Stimulated activated CD4-positive, alpha-beta T cell treated with anti-CD3 and anti-CD28 coated beads, Interleukin-1b, Interleukin-23, amount 100 ng/mL, for 48 hours (primary cell): ENCODE measurements at places on chromosomes 2 and 18.

- no peak for DNase-seq
Observed at GRCh38 chr18:25553631-25554263, 201.8 kb upstream of the ZNF521 start.

GRCh38 chr18:62660691-62661090 is 54.6 kb upstream of the PHLPP1 start:
- DNase-seq: no peak

- DNase-seq: no peak
Observed at GRCh38 chr2:105403783-105404698, 5.2 kb upstream of the FHL2 start.

DNA sequence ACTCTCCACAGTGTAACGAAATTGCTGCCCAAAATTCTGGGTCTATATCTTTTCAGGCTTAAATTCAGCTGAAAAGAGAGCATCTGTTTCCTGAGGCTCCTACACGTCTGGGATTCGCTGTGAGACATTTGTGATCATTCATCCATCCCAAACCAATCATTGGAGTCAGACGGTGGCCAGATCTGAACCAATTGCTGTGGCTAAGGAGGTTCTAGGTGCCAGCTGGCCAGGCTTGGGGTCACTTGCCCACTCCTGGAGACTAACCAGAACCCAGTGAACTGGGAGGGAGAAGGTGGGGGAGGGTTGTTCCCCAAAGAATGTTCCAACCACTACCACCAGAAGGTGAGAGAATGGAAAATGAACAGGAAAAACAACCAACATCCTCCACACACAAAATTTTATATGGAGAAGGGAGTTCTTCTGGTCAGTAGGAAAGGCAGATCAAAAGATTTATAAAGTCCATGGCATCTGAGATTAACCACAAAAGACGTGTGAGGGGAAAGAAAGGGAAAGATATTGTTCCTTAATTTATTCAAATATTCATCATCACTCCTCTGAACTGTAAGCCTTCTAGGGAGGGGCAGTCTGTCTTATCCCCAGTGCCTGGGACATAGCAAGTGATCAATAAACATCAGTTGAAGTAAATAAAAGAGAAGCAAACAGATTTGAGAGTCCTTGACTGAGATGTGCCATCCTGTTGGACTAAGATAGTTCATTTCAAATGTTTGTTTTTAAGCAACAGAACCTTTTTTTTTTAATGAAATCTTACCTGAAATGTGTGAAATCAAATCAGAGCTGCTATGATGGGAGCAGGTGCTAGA is 3.0 kb upstream of the RTKN start:
- DNase-seq: no peak

GRCh38 chr2:187962538-187962937 is 329.1 kb upstream of the GULP1 start:
- DNase-seq: no peak

DNA sequence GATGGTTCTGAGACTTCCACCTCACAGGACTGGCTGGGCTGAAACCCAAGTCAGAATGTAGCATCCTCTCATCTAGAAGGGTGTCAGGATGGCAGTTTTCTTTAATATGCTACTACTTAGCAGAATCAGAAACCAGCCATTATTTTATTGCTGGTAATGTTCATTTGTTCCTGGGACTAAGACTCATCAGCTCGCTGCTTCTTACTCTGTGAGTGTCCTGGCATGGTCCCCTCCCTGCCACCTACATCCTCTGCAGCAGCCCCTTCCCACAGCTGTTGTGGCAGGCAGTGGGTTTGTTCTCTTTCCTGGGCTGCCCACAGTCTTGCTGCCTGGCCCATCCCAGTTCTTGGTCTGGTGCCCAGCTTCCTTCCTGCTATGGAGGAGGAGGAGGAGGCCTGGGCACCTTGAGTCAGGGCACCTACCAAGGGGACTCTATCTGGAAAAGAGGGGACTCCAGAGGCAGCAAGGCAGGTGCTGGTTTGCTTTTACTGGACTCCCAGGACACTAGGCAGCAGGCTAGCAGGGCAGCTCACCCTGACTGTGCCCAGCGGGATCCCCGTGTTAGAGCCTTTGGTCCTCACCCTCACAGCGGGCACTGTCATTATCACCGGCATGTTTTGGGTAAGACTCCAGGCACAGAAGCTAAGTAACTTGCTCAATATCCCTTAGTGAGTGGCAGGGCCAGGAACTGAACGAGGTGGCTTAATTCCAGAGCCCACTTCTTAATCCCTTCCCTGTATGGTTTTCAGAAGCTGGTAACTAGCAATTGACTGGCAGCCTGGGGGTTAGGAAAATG is 62.1 kb downstream of the LRRFIP1 start:
- no peak for DNase-seq

DNA sequence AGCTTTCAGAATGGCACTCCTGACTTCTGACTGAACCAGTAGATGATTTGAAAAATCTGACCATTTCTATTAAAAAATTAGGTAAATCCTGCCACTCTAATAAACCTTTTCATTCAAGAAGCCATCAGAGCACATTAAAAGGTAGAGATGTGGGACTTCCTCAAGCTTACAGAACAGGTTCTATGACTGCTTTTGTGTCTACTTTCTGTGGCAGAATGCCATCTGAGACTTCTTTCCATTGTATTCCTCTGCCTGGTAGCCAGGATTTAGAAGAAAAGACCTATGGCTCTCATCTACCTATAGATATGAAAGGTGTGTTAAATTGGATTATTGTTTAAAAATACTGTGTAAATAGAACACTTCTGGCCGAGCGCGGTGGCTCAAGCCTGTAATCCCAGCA is 99.9 kb upstream of the NABP1 start:
- no peak for DNase-seq

DNA sequence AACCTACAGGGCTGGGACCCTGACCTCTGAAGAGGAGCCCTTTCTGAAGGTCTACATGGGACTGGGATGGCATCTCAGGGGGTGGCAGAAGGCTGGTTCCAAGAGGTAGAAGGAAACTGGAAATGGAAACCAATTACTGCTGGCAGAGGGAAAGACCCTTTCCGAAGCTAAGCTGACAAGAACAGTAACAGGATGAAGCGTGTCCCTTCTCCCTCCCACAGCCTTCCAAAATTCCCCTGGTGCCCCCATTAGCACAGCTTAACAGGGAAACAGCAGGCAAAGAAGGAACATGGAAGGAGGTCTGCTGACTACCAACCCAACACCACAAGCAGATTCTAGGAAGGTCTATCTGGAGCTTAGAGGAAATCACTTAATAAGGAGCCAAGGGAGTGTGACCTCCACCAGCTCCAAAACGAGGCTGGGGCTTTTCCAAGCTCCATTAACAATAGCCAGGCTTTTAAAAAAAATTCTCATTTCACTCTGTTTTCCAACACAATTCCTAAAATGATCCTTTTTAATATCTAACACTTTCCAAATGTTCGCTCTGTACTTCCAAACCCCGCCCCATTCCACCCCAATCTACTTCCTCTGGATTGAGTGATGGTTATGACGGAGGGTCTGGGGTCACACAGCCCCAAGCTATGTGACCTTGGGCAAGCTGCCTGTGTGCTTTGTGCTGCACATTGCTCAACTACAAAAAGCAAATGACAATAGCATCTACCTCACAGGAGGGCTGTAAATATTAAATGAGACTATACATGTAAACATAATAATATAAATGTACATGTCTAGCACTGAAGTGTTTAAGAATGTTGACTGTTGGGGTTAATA is 55.2 kb downstream of the STK39 start:
- no peak for DNase-seq

- no peak for DNase-seq
Observed at GRCh38 chr2:68216454-68217310, 35.6 kb downstream of the PPP3R1 start.

DNA sequence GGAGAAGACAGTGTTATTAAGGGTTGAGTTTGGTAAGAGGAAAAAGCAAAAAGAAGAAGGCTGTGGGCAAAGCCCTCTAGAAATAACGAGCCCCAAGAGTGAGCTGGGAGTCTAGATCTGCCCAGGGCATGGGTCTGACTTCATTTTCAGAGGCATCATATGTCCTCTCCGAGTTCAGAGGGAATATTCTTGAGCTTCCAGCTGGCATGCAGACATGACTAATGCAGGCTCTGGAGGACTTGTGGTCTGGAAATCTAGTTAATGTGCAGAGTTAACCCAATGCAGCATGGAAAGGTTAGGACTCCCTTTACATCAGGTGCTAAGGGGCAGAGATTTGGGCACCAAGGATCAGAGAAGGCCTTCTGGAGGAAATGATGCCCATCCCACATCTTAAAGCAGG is 7.3 kb downstream of the ACMSD start:
- DNase-seq: no peak

DNA sequence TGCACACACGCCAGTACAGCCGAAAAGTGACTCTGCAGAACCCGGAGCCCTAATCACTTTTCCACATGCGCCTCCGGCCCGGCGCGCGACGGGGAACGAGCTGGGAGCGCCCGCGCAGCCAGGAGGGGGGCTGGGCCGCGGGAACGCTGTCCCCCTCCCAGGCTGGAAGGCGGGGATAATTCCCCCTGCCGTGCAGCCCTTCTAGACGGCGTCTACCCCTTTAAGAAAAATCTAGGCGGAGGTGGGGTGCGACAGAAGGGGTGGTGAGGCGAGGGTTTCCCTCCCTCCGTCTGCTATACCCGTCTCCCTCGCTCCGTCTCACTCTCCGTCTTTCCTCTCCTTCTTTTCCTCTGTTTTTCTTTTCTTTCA is 2.4 kb downstream of the CYP26B1 start:
- DNase-seq: no peak

- DNase-seq: no peak
Observed at GRCh38 chr2:41881249-41881648, 166.6 kb upstream of the PKDCC start.

DNA sequence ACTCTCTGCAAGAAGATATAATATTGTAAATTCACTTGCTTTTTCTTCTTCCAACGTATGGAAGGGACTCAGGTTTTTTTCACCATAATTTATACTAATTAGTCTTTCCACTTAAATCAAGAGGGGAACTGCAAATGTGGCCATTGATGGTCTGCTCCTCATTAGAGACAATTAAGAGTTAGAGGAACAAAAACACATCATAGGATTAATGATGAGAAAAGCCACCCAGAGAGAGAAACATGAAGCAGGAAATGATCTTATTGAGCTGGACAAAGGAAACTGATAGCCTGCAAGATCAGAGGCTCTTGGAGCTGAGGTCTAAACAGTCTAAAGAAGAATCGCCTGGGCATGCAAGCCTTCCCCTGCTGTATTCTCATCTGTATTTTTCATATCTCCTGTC is 151.2 kb upstream of the NRP2 start:
- DNase-seq: no peak

- no peak for DNase-seq
Observed at GRCh38 chr2:215466097-215466909, 30.4 kb upstream of the FN1 start.

DNA sequence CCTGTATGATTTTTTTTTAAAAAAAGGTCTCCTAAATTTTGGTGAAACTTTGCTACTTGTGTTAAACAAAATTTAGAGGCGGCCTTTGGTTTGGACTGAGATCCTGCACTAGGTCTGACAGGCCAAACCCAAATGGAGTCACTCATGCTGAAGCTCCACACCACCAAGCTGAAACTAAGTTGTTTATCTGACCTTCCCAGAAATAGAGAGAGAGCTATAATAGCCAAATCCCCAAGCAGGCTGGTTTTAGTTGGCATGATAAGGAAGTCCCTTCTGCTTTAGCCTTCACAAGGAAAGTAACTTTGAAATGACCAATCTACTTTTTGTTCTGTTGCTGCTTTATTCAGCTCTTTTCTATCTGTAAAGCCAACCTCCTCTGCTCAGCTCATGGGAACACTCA is 17.1 kb upstream of the THUMPD2 start:
- no peak for DNase-seq

DNA sequence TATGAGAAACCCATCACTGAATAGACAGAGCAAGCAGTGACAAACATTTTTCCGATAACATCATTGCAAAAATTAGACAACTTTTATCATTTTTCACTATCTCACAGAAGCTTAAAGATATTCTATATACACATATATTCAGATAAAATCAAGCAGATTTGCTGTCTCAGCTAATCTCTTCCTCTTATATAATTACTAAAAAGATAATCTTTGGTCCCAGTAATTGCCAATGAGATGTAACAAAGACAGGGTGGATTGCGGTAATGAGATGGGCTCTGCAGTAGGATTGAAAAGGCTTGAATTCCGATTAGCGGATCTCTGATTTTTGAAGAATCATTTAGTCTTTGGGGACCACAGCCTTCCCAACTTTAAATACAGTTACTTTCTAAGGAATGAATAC is 63.5 kb downstream of the SYT4 start:
- DNase-seq: no peak

GRCh38 chr18:35158728-35159450 is 81.9 kb upstream of the ZNF397 start:
- DNase-seq: peak; percentile 33

GRCh38 chr2:177983183-177983788 is 89.3 kb downstream of the PDE11A start:
- peak; percentile 4 for DNase-seq

DNA sequence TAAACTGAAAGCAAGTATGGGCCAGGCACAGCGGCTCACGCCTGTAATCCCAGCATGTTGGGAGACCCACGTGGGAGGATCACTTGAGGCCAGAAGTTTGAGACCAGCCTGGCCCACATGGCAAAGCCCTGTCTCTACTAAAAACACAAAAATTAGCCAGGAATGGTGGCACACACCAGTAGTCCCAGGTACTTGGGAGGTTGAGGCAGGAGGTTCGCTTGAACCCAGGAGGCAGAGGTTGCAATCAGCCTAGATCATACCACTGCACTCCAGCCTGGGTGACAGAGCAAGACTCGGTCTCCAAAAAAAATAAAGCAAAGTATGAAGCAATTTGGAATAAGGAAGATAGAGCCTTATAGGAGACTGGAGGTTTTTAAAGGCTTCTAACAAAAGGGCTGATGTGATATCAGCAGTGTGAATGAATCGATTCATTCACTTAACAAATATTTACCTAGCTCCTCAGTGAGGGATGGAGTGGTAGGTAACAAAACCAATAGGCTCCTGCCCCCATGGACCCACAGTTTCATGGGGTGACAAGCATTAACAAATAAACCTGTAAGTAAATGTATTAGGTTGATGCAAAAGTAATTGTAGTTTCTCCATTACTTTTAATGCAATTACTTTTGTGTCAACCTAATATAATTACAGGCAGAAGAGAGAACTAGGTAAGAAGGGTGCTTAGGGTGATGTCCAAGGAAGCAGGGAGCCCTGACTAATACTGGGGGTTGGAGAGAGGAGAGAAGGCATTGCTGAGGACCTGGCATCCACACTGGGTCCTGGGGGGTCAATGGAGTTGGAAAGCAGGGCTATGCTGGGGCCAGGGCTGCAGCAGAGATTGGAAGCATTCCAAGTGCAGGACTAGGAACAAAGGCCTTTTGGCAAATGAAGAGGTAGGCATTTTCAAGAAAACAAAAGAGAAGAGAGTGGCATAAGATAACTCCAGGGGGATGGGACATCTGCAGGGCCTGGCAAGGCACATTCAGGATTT is 195.4 kb upstream of the ARL4C start:
- DNase-seq: no peak

GRCh38 chr2:216205486-216205885 is 96.3 kb downstream of the XRCC5 start:
- DNase-seq: no peak

GRCh38 chr2:238861013-238861730 is 13.3 kb downstream of the TWIST2 start:
- DNase-seq: no peak
